ENCODE measurements at places on chromosomes 7 and 10.
A peak's percentile ranks its signal among the peaks of the same experiment; 100 is the strongest.

DNA sequence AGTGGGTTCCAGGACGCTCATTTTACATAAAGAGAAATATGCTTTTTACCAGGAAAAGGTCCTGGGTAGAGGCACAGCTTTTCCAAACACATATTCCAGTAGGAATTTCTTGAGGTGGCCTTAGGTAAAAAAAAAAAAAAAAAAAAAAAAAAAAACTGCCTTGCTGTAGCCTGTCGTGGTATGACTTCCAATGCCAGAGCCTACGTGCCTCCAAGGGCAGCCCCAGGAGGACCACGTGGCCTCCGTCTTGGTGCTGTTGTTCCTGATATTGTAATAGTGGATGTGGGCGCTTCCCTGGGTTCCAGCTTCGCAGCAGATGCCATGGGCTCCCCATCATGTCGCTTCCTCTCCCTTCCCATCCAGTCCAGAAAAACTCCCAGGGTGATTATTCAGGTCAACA is 49.3 kb downstream of the PRKAG2 start:
- DNase-seq: no peak

GRCh38 chr10:29392376-29393021 is 103.6 kb downstream of the LYZL1 start:
- peak; percentile 42 for DNase-seq

- DNase-seq: no peak
These were observed 385.3 kb downstream of the ETV1 start for GRCh38 chr7:13604178-13604577.

DNA sequence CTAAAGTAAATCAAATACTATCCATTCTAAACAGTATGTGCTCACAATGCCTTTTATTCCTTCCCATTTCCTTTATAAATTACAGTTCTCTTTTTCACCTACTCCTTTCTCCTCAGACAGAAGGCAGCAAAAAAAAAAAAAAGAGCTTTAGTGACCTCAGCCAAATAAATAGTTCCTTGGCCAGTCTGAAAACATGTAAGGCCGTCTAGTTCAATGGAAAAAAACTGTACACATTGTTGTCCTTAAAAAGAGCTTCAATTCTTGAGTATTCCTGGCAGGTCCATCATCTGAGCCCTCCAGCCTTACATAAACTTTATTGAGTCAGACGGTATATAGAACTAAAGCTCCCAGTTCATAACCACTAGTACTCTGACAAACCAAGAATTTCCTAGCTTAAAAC is 185.4 kb downstream of the CACNA2D1 start:
- DNase-seq: no peak

DNA sequence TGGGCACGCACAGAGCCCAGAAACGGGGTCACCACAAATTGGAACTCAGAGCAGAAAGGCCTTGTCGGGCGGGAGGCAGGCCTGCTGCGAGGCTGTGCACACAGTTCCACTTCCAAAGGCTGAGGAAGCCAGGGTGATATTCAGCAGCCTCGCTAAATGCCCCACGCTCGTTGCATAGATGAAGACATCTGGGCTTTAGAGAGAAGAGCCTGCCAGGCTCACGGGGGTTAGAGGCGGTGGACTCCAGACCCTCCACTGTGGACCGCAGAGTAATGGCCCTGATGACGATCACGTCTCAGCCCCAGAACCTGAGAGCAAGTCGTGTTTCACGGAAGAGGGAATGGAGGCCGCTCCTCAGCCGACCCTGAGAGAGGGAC is 104.2 kb downstream of the DNAJB6 start:
- DNase-seq: no peak

DNA sequence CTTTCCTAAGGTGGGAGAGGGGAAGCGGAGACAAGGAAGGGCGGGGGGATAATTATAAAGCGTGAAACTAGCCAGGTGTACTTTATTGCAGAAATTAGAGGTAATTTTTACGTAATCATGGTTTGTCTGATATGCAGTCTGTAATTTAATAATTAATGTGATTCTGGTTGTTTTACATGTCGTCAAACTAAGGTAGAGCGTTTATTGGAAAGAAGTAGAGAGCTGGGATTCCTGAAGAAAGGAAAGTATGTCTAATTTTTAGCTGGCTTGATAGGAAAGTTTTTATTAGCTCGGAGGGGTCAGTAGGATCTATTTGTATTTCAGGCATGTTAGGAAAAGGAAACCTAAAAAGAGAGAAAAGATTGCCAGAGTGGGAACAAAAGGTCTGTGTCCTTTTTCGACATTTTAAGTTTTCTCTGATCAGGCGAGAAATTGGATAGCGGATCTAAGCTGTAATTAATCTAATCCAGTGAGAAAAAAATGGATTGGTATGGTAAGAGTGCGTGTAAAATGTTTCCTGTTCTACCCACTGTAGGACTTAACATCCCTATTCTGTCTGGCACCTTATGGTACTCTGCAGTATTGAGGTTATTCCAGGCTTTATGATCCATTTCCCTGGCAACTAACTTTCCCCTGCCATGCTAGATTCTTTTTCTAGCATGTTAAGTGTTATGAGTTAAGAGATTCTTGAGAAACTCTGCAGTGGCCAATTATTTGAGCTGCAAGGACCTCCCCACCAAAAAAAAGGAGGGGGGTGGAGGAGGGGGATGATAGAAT is 1.4 kb downstream of the CELF2 start:
- no peak for DNase-seq

- no peak for DNase-seq
These were observed 86.2 kb upstream of the ABCB5 start for GRCh38 chr7:20529260-20529659.

- DNase-seq: no peak
These were observed 155.3 kb upstream of the ZMIZ1 start for GRCh38 chr10:78913219-78914059.

- no peak for DNase-seq
These were observed 32.8 kb upstream of the DGKI start for GRCh38 chr7:137879357-137880158.

- no peak for DNase-seq
These were observed 96.5 kb upstream of the SDK1 start for GRCh38 chr7:3204526-3204925.

Data from HuH-7.5 (cell line).